ENCODE measurements at places on chromosomes 3 and 15.
A peak's percentile ranks its signal among the peaks of the same experiment; 100 is the strongest.

- no peak for DNase-seq
Measured at GRCh38 chr3:160611141-160611540, 45.8 kb upstream of the KPNA4 start.

- no peak for DNase-seq
Measured at GRCh38 chr3:111414531-111414930, 127.5 kb upstream of the CD96 start.

DNA sequence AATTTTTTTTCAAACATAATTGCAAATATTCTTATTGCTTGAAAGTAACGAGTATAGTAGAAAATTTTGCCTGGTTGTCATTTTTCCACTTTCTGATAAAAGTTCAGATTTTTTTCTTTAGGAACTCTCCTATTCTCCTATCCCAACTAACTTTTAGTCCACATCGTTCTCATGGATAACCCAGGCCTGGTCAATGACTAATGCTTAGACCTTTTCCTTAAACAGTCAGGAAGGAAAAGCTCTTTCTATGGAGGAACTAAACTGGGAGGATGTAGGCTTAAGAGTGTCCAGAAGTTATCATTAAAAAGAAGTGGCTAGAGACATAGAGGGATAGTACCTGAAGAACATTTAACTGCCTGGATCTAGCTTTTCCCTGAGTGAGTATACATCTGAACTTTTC, 26.7 kb downstream of the CIP2A start:
- no peak for DNase-seq

GRCh38 chr3:197942956-197943556, 6.9 kb upstream of the RPL35A start:
- peak; percentile 46 for DNase-seq

DNA sequence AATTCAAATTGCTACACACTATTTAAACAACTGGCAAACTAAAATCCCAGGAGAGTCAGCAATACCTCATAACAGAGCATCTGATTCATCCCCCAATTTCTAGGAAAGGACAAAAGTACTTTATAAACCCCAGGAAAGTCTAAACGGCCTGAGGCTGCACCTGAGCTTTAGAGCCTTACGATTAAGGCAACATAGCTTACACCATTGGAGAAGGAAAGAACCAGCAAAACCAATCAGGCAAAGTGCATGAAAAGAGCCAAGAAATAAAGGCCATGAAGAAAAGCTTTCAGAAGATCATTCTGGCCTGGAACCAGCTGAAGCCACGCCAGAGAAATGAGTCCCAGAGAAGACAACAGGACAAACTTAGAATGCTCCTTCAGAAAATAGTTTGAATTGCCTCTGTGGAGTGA, 48.1 kb downstream of the PTPN9 start:
- DNase-seq, result no peak

DNA sequence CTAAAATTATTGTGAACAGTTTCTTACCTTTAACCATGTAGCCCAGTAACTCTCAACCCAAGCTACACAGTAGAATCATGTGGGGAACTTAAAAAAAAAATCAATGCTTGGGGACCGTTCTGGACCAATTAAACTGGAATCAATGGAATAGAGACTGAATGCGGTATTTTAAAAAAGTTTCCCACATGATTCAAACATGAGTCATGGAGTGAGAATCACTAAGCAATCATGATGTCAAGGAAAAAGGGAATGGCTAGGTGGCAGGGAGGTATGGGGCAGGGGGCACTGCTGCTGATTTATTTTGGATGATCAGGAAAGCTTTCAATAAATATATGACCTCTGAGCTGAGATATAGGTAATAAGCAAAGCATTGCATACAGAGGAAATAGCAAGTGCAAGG, 250.5 kb upstream of the RORA start:
- no peak for DNase-seq

DNA sequence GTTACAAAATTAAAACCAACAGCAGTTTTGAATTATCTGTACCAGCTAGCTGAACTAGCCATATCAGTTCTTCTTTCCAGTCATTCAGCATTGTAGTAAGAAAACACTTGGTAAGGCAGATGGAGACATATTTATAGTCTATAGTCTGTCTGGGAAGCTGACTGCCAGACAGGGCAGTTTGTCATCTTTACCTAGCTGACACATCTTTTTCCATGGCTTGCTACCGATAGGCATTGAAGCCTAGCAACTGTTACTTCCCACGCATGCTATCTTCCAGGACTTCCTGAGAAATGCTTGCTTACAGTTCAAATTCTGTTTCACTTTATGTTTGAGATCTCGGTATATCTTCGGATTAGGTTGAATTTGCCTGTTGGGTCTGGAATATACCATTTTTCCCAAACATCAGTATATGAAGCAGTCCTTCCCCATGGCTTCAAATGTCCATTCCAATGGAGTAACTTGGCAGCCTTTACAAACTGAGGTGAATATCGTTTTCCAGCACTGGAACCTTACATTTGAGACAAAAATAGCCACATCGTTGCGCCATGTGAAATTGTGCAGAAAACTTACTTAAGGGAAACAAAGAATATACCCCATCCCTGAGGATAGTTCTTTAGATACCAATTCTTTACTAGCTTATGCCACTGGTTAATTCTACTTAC, 8.8 kb downstream of the GNL3 start:
- DNase-seq, result no peak

DNA sequence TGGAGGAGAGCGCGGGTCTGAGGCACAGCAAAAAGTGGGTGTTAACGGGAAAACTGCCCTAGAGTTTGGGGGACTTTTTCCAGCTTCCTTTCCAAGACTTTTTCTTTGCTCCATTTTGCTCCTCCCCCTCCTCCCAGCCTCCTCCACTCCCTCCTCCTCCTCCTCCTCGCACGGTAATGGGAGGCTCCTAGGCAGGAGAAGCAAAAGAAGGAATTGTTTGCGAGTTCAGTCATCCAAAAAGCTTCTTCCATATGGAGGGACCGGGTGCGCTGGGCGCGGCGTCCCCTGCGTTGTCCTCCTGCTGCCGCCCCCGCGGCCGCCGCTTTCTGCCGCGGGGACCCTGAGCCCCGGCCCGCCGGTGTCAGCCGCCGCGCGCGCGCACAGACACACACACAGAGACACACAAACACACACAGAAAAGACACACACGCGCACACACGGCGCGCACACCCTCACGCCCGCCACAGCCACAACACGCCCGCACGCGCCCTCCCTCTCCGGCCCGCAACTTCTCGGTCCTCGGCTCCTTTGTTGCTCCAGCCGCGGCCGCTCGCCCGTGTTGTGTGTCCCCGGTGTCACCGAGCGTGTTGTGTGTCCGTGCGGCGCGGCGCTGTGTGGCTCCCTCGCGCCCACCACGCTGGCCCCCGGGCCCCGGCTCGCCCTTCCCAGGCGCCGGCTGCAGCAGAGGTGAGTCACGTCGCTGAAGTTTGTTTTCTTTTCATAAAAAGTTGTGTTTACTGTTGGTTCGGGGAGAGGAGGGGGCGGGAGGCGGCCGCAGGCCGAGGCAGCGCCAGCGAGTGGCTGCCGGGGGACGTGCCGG, at the start of gene BOC:
Gene BOC (plus strand): TSS at position 228 of the 820 bp plus-strand sequence. CDS start 38,246 bp downstream, outside the sequence.
- DNase-seq, result peak; percentile 68

GRCh38 chr3:14378415-14378814, 24.0 kb upstream of the SLC6A6 start:
- no peak for DNase-seq

DNA sequence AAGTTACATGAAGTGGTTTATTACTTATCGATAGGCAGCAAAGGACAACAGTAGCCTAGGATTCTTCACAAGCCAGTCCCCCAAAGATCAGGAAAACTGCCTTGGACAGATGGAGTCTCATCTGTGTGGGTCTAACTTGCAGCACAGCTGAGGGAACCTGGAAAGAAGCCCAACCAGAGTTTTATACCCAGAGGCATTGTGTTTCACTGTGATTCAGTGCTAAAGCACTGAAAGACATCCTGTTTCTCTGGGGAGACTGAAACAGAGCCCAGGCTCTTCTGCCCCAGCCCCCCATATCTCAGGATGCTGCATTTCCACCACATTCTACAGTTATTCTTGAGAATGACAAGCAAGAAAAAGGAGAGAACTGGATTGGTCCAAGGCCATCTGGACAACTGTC, 48.2 kb upstream of the PYDC2 start:
- DNase-seq, result peak; percentile 81

- no peak for DNase-seq
Measured at GRCh38 chr15:28868744-28869345, 16.9 kb upstream of the APBA2 start.

GRCh38 chr3:36653095-36653494, 111.3 kb downstream of the DCLK3 start:
- no peak for DNase-seq

DNA sequence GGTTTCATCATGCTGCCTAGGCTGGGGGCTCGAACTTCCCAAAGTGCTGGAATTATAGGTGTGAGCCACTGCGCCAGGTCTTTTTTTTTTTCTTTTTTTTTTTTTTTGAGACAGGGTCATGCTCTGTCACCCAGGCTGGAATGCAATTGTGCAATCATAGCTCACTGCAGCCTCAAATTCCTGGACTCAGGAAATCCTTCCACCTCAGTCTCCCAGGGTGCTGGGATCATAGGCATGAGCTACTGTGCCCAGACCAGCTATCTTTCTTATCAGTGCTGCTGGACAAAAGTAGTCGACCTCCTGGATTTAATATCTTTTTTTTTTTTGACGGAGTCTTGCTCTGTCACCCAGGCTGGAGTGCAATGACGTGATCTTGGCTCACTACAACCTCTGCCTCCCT, 60.8 kb downstream of the TFDP2 start:
- no peak for DNase-seq

DNA sequence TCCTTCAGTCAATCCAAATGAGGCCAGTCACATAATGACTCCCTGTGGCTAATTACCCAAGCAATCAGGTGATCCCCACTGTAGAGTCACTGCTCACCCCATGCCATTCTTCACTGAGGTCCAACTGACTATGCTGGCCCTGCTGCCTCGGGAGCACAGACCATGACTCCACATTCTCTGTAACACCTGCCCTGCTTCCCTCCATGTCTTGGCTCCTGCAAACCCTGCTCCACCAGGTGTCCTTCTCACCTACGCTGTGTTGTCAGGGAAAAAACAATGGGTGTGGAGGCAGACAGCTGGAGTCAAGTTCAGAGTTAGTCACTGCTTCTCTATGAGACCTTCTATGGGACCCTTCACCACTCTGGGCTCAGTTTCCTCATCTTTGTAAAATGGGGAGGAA, 6.1 kb upstream of the SFMBT1 start:
- no peak for DNase-seq

- no peak for DNase-seq
Measured at GRCh38 chr3:2659896-2660295, 450.3 kb downstream of the IL5RA start.

Measured in foreskin melanocyte (primary cell).